T-helper 2 cell (primary cell): ENCODE measurements at places on chromosomes 7 and 10.

- no peak for DNase-seq
Observed at GRCh38 chr10:116683821-116684220, 58.5 kb downstream of the HSPA12A start.

- no peak for DNase-seq
Observed at GRCh38 chr10:13521026-13521425, 7.8 kb downstream of the BEND7 start.

- DNase-seq = no peak
Observed at GRCh38 chr7:42208572-42208971, 28.4 kb downstream of the GLI3 start.

DNA sequence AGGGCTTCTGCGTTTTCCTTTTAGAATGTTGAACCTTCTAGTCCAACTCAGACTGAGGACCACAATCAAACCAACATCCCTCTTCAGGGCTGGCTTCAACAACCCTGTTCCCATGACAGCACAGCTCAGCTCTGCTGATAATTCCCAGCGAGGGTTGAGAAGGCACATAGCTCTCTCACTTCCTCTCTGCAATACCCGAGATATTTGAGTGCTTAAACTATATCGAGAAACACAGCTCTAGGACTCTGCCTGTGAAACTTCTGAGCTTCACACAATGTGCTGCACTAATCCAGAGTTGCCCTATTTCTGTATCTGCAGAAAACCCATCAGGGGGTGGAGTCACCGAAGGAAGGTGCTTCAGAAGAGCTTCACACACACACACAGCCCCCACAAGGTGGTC is 1.6 kb upstream of the ADARB2 start:
- DNase-seq = no peak

- DNase-seq = no peak
Observed at GRCh38 chr7:116113310-116113709, 82.7 kb upstream of the TFEC start.

GRCh38 chr10:96512524-96513304 is 1.0 kb downstream of the TLL2 start:
- DNase-seq = peak; percentile 3

DNA sequence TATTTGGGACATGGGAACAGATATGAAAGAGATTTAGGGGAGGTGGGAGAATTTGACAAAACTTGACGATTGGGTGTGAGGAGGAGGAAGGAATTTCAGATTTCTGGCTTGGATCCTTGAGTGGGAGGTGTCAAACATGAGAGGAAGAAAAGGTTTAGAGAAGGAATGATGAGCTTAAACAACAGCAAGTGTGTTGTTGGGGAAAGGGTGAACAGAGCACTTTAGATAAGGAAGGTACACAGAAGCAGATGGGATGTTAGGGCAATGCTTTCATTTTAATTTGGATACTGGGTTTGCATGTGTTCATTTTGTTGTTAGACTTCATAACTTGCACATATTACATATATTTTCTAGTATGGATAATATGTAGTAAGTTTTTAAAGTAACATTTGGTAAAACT is 23.2 kb downstream of the REEP3 start:
- DNase-seq = no peak
